ENCODE measurements at places on chromosomes 12 and 14. TPM values are rescaled to one million over a fixed set of nuclear protein-coding genes. Genes with fewer than 3 reads are reported as not detected.

The ANO6 gene
- 94.1 TPM for total RNA-seq

The GRIN2B gene
- not detected for total RNA-seq

The PGF gene
- 129 TPM for total RNA-seq

The DHRS2 gene
- total RNA-seq: not detected

The GLS2 gene
- total RNA-seq: not detected

The SMCO2 gene
- total RNA-seq: not detected

The HAL gene
- 0.12 TPM for total RNA-seq

The IAPP gene
- not detected for total RNA-seq
